ENCODE measurements at places on chromosomes 1 and 21. TPM values are rescaled to one million over a fixed set of nuclear protein-coding genes. Genes with fewer than 3 reads are reported as not detected.

The HSD11B1 gene
- 0.28 TPM for total RNA-seq

The MPL gene
- not detected for total RNA-seq

The KRTAP21-2 gene
- not detected for total RNA-seq

The UBE2U gene
- not detected for total RNA-seq

The SIPA1L2 gene
- total RNA-seq, result 11.9 TPM

The EPHA8 gene
- not detected for total RNA-seq

The PRRX1 gene
- 65.4 TPM for total RNA-seq

DNA sequence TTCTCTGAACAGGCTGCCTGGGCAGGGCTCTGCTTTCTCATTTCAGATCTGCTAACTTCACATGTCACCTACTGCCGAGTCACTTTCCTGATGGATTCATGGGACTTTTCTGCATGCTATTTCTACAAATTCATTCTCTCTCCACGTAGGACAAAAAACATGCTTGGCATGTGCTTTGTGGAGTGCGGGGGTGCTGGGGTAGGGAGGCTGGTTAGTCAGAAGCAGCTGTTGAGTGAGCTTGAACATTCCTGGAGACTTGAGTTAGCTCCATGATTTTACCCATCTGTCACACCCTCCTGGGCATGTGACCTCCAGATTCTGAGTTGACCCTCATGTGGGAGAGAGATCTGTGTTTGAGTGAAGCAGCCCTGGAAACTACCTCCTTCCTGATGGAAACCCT lies 71.4 kb downstream of the UCK2 start:
- peaks cover 8% of the 10 kb centered on the region for H3K36me3 ChIP-seq
- H3K27me3 ChIP-seq, result no peaks in the 10 kb centered on the region
- H3K27ac ChIP-seq, result peak overlapping the region; percentile 97
- DNase-seq, result peak; percentile 100

GRCh38 chr1:156920233-156921052 lies at the start of gene LRRC71:
Gene LRRC71, plus strand, starts transcription at chr1:156920632. Its CDS starts 172 bp downstream, at chr1:156920804.
- H3K27ac ChIP-seq, result no peak within 1 kb of the TSS
- peaks cover 2% of the 10 kb centered on the region for H3K4me1 ChIP-seq
- peak; percentile 64 for DNase-seq
- peaks cover 48% of the 10 kb centered on the region for H3K27me3 ChIP-seq

DNA sequence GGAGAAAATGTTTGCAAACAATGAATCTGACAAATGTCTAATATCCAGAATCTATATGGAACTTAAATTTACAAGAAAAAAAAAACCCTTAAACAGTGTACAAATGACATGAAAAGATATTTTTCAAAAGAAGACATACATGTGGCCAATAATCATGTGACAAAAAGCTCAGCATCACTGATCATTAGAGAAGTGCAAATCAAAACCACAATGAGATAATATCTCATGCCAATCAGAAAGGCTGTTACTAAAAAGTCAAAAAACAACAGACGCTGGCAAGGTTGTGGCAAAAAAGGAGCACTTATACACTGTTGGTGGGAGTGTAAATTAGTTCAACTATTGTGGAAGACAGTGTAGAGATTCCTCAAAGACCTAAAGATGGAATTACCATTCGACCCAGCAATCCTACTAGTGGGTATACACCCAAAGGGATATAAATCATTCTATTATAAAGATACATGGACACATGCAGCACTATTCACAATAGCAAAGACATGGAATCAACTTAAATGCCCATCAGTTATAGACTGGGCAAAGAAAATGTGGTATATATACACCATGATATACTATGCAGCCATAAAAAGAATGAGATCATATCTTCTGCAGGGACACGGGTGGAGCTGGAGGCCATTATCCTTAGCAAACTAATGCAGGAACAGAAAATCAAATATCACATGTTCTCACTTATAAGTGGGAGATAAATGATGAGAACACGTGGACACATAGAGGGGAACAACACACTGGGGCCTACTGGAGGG lies 123.2 kb downstream of the PTPRC start:
- no peaks in the 10 kb centered on the region for H3K27me3 ChIP-seq
- H3K4me3 ChIP-seq, result no peak overlapping the region
- H3K36me3 ChIP-seq, result no peaks in the 10 kb centered on the region

DNA sequence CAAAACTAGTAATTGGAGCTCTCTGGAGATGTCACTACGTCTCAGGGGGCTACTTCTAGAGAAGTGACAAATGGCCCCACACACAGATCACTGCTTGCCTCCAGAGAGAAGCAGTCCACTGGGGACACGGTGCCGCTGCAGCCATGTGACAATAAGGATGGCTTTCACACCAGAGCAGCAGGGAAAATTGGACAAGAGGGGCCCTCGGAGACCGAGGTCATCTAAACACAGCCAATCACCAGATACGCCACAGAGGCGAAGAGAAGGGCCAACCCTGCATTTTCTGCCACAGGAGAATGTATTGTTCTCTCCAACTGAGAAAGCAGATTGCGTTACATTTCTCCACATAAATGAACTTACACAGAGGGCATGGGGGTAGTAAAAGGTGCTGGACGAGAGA lies 51.2 kb upstream of the TIAM1 start:
- H3K27ac ChIP-seq, result no peak overlapping the region
- no peak for DNase-seq
- H3K27me3 ChIP-seq, result no peaks in the 10 kb centered on the region
- no peak overlapping the region for H3K4me3 ChIP-seq

DNA sequence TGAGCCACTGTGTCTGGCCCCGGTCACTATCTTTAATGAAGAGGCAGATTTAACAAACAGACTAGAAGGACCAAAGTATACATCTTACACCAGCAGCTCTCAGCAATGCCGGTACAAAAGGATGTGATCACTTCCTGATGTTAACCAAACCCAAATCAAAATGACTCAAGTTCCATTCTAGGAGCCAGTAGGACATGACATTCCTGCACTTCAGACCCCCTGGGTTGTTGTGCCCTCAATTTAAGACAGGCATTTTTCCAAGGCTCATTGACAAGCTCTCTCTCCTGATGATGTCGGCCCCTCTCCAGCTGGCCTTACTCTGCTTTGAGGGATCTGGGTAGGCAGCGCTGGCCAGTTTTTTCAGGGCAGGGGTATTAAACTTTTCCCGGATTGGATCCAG lies 35.1 kb downstream of the YARS1 start:
- H3K4me1 ChIP-seq, result no peaks in the 10 kb centered on the region
- no peak overlapping the region for H3K27ac ChIP-seq
- no peak for DNase-seq
- no peak overlapping the region for H3K4me3 ChIP-seq

DNA sequence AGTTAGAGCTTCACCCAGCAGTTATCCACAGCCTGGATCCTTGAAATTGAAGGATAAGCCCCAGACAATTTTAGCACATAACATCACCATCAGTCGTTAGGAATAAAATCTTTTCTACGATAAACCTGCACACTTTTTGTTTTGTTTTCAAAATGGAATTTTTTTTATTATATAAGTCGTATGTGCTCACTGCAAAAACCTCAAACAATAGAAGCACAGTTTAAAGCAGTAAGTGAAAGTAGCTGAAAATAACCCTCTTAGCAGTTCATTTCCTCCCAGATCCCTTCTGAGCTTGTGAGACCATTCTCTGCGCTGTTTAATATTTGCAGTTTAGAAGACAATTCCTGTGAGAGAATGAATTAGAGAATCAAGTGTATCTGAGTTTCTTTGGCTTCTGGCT lies 38.3 kb downstream of the ELK4 start:
- no peak for DNase-seq
- H3K4me1 ChIP-seq, result peaks cover 9% of the 10 kb centered on the region
- no peaks in the 10 kb centered on the region for H3K36me3 ChIP-seq
- no peak overlapping the region for H3K27ac ChIP-seq
- H3K4me3 ChIP-seq, result no peak overlapping the region

- no peak overlapping the region for H3K27ac ChIP-seq
- H3K27me3 ChIP-seq, result no peaks in the 10 kb centered on the region
- H3K4me3 ChIP-seq, result no peak overlapping the region
- H3K36me3 ChIP-seq, result peaks cover 81% of the 10 kb centered on the region
Observed at GRCh38 chr1:56509713-56510641, 69.4 kb downstream of the PLPP3 start.

- H3K36me3 ChIP-seq, result no peaks in the 10 kb centered on the region
- H3K4me3 ChIP-seq, result no peak overlapping the region
- DNase-seq, result no peak
- no peak overlapping the region for H3K27ac ChIP-seq
Observed at GRCh38 chr1:69845655-69846054, 277.9 kb downstream of the LRRC7 start.

DNA sequence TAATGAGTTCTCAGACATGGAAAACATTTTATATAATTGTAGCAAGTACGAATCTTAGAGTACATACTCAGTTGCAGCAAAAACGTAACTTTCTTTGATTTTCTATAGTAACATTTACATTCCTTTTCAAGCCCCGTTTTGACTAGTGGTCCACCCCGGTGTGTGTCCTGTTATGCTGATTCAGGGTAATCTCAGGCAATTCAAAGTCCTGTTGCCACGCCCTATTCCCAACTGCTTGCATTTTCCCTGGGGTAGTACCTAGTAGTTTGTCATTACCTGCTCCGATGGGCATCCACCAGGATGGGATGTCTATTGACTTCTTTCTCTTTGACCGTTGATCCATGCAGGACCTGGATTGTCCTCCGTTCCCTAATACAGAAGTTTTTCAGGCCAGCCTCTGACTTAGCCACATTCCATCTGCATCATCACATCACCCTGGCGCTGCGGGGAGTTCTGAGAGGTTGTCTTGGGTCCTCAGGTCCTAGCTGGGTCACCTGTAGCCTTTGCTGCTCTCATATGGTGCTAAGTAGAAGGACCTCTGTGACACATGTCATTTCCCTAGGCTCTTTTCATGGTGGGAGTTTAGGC lies 15.0 kb upstream of the FCAMR start:
- DNase-seq, result no peak
- no peaks in the 10 kb centered on the region for H3K4me1 ChIP-seq
- H3K27me3 ChIP-seq, result peaks cover 43% of the 10 kb centered on the region
- no peak overlapping the region for H3K27ac ChIP-seq

GRCh38 chr21:29647353-29647781 lies 292.4 kb downstream of the GRIK1 start:
- no peak overlapping the region for H3K27ac ChIP-seq
- H3K36me3 ChIP-seq, result no peaks in the 10 kb centered on the region
- DNase-seq, result peak; percentile 97
- H3K4me3 ChIP-seq, result no peak overlapping the region

DNA sequence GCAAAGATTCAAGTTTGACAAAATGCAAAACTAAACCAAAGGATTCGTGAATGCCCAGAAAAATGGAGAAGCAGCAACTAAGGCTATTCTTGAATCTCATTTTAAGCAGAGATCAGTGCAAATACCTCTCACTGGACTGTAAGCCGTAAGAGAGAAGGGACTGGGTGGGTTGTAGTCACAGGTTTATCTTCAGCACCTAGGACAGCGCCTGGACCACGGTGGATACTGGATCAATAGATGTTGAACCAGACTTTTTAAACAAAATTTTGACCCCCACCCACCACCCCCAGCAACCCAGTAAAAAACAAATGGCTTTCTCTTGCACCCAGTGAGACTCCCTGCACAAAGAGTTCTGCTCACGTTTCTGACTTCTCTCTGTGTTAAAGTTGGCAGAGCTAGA lies 347.1 kb downstream of the AJAP1 start:
- no peak for DNase-seq
- H3K36me3 ChIP-seq, result no peaks in the 10 kb centered on the region
- H3K27me3 ChIP-seq, result no peaks in the 10 kb centered on the region
- H3K4me1 ChIP-seq, result no peaks in the 10 kb centered on the region
- H3K4me3 ChIP-seq, result no peak overlapping the region

DNA sequence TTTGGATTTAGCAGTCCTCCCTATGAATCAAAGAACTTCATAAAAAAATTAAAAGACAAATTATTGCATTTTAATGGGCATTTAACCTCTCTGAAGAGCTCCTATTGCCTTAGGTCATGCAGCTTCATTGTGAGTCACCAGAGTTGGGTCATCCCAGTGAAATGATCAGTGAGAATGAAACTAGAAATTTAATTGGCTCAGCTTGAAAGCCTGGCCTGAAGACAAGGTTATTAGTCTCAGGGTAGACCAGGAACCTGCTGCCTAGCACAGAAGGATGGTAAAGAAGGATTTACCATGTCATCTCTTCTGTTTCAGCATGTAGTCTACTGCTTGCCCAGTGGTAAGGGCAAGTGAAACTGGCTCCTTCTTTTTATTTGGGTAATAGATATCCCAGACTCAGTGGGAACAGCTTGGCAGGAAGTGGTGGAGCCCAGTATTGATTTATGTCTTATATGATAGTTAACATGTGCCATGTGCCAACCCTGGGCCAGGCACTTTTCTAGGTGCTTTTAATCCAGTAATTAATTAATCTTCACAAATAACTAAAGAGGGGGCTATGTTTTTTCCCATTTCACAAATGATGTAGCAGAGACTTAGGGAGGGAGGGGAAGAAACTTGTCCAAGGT lies 23.6 kb downstream of the LAMC2 start:
- H3K4me3 ChIP-seq, result no peak overlapping the region
- DNase-seq, result peak; percentile 92
- H3K4me1 ChIP-seq, result peaks cover 4% of the 10 kb centered on the region
- no peak overlapping the region for H3K27ac ChIP-seq
- no peaks in the 10 kb centered on the region for H3K36me3 ChIP-seq

GRCh38 chr1:5994713-5995621 lies 2.7 kb upstream of the NPHP4 start:
- H3K4me3 ChIP-seq, result no peak overlapping the region
- H3K36me3 ChIP-seq, result no peaks in the 10 kb centered on the region
- peaks cover 10% of the 10 kb centered on the region for H3K4me1 ChIP-seq
- H3K27ac ChIP-seq, result no peak overlapping the region
- DNase-seq, result no peak

GRCh38 chr1:235012436-235013210 lies 116.0 kb downstream of the TOMM20 start:
- H3K27me3 ChIP-seq, result no peaks in the 10 kb centered on the region
- peaks cover 10% of the 10 kb centered on the region for H3K4me1 ChIP-seq
- peak overlapping the region; percentile 48 for H3K27ac ChIP-seq
- no peak for DNase-seq
- H3K4me3 ChIP-seq, result no peak overlapping the region

DNA sequence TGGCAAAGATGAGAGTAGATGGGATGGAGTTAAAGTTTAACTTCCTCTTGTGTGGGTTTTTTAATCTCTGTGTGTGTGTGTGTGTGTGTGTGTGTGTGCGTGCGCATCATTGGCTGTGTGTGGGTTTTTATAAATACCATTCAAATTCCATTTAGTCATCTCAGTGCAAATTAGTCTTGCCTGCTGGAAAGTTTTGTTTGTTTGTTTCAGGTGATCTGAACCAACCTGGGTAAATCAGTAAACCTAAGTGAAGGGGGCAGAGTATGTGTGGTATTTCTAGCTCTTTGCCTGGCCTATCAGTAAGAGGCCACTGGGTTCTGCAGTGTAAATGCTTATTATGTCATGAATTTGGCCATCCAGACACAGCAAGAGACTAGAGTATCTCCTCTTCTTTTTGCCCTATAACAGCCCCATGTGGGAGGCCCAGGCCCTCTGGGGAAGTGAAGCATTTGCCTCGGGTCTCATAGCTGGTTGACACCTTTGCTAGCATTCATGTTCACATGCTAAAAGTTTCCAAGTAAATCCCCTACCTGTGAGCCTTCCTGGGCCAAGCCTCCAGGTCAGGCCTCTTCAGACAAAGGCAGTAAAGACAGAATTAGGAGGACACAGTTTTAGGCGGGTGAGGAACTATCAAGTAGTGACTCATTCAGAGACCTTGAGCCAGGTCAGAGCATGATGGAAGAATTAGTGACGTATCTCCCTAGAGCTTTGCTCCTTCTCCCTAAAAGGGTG lies 14.7 kb downstream of the INTS3 start:
- no peaks in the 10 kb centered on the region for H3K27me3 ChIP-seq
- peaks cover 31% of the 10 kb centered on the region for H3K36me3 ChIP-seq
- no peak overlapping the region for H3K27ac ChIP-seq
- peak; percentile 56 for DNase-seq

Data from IMR-90 (cell line).